ENCODE measurements at places on chromosomes 1 and 21.

DNA sequence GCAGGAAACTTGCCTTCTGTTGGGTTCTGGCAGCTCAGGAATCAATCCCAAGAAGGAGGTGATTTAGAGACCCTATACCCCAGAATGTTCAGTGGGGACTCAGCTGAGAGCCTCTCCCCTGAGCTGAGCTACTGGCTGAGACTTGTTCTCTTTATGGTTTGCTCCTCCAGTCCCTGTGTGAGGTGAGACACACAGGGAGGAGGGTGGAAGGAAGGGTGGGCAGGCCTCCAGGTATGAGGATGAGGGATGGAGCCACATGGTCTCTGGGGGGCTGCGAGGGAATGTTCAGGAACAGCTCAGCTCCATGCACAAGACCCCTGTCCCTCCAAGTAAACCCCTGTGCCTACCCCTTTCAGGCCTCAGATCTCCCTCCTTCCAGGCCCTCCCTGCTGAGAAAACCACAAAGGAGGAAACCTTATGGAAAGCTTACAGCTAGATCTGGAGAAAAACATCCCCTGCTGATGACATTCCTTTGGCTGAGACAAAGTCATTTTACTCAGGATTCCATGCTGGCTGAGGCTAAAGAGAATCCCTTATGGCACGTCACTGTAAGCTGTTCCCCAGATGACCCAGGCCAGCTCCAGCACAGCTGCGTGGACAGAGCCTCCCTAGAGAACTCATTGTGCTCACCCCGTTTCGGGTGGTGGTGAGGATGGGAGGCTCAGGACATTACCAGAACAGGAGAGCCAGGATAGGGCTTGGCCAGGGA is 91.5 kb upstream of the IPO9 start:
- DNase-seq = peak; percentile 75

DNA sequence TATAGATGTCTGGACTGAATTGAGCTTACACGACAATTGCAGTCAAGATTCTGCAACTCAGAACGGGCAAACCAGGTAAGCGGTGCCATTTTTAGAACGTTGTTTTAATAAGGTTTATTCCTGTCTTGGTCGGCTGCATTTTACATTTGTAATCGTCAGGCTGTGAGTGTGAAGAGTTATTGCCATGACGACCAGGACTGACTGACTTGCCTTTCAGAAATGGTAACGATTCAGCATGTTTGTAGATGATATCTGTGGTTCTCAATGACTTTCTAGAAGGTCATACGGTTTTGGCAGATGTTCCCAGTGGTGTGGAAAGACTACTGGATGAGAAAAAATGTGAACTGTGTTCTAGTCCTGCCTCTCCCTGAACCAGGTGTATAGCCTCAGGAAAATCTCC is 271.3 kb upstream of the B3GALT2 start:
- no peak for DNase-seq

GRCh38 chr1:56257726-56258125 is 321.6 kb downstream of the PLPP3 start:
- no peak for DNase-seq

DNA sequence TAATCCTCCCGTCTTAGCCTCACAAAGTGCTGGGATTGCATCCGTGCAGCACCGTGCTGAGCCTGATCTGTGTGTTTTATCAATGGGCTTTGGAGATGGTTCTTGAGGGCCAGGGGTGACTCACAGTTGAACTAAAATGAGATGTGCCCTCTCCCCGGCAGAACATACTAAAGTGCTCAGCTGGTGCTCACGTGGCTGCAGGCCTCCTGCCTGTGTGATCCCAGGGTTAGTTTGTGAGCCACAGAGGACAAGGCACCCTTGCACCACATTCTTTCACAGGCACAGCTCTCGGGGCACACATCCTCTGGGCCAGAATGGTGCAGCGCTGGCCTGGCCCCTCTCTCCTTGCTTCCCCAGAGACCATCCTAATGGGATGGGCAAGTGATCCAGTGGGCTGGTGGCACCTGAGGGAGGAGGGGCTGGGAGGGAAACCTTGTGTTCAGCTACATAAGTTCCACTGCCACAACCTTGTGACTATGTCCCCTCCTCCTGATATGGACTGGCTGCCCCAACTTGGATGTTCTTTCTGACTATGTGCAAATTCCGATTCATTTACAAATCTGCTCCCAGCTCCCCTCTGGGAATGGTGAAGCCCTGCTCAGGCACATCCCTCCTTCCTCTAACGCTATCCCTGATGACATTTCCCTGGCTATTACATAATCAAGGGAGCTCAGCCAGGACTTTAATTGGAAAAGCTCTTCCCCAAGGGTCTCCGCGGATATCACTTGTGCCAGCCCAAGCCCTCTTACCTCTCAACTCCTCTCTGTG is 197.0 kb upstream of the EDN2 start:
- no peak for DNase-seq

DNA sequence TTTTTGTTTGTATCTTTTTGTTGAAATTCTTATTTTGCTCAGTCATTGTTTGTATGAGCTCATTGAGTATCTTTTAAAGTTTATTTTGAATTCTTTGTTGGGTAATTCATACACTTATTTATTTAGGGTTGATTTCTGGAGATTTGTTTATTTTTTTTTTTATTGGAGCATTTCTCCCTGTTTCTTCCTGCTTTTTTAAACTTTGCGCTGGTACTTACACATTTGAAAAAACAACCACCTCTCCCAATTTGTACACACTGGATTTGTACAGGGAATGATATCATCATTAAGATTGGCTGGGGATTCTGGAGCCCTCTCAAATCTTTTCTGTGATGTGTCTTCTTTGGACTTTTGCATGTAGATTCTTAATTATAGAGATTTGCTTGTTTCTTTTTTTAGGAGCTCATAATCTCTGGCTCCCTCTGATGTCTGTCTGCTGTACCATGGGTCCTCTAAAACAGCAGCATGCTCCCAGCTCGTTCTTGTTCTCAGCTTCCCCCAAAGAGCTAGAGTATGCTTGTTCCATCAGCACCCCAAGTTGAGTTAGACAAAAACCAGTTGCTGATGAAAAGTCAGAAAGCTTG is 310.7 kb downstream of the DUSP10 start:
- no peak for DNase-seq

DNA sequence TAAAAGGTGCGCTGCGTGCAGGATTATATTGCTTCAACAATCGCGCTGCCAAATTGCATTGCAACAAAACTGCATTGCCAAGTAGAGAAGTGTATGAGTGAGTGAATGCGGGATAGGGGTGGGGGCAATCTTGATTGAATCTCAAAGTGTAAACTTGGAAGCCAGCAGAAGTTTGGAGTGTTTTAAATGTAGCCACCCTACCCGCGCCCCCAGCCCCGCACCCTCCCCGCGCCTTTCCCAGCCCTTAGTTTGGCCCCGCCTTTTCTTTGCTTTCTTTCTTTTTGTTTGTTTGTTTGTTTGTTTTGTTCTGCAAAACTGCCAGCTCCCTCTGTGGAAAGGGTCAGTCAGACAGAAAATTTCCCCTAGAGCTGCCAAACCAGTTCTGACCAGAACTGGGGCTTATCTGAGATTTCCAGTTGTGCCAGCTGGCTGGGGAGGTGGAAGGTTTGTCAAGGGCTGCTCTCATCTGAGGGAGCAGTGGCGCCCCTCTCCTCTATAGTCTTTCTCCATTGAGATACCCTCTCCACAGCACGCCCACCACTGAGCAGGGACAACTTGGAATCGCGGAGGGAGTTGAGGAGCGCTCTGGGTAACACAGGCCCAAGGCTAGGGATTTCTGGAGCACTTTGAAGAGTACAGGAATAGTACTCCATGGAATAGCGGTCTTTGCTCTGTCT is 666 bp upstream of the BEND5 start:
- DNase-seq = peak; percentile 31

GRCh38 chr1:37513795-37514349 is 694 bp downstream of the MEAF6 start:
- peak; percentile 85 for DNase-seq

DNA sequence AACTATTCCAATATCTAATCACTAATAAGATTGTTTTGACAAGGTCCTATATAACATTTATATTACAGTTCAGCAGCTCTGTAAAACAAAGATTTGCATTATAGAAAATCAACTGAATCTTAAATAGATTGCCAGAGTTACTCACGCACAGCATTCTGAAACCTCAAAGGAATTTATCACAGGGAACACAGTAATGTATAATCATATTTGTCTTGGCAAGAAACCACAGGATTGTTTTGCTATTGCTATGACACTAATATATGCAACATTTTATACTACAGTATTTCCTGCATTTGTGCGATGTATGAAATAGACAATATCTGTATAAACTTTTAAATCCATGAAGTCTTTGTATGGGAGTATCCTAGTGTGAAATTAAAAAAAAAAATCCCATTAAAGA is 101.4 kb downstream of the PLPPR5 start:
- peak; percentile 46 for DNase-seq

GRCh38 chr1:226572325-226572726 is 23.8 kb downstream of the STUM start:
- peak; percentile 52 for DNase-seq

GRCh38 chr1:202565890-202566602 is 144.2 kb downstream of the SYT2 start:
- DNase-seq = no peak

GRCh38 chr1:221157026-221157761 is 278.0 kb downstream of the HLX start:
- no peak for DNase-seq

DNA sequence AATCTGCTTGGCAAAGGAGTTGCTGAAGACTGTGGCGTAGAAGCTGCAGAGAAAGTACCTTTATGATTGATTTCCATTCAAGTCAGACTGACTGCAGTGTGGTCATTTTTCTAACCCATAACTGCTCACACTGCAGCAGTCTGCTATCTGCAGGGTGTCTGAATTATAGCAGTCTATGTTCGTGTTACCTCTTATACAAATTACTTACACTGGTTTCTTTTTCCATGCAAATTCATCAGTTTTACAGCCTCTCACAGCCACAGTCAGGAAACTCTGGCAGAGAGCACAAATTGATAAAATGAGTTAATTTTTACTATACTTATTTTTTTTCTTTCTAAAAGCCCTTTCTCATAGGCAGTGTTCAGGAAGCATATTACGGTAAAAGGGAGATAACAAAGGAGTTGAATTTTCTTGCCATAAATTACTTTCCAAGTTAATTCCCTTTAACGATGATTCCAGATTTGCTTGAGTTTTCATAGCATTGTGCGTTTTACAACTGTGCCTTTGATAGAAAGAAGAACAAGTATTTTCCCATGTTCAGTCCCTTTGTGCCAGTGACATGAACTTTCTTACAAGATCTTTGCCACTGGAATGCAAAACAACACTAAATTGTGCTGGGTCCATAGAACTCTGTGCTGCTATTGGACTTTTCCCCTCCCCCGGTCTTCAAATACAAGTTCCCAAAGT is 261.5 kb downstream of the NFIA start:
- peak; percentile 24 for DNase-seq

GRCh38 chr21:42655796-42656770 is 2.7 kb downstream of the PDE9A start:
- DNase-seq = peak; percentile 77

DNA sequence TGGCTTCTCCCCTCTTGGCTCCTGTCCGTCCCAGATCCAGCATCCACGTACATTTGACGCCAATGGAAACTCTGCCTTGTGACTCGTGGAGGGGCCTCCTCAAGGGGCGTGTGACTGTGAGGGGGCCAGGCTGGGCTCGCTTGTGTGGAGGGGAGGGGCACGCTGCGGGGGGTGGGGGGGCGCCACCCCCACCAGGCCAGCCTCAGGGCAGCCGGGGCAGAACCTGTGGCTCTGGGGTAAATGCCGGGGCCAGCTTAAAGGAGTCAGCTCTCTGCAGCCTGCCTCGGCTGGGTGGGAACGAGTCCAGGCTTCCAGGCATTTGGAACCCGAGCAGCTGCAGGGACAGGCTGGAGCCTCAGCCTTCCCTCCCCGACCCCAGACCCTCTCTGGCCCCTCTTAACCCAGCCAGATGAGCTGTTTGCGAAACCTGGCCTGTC is 94.1 kb downstream of the SIK1 start:
- DNase-seq = peak; percentile 73

- DNase-seq = no peak
Observed at GRCh38 chr1:7335224-7335879, 435.7 kb upstream of the VAMP3 start.

- peak; percentile 7 for DNase-seq
Observed at GRCh38 chr1:29539971-29540370, 303.6 kb downstream of the PTPRU start.

DNA sequence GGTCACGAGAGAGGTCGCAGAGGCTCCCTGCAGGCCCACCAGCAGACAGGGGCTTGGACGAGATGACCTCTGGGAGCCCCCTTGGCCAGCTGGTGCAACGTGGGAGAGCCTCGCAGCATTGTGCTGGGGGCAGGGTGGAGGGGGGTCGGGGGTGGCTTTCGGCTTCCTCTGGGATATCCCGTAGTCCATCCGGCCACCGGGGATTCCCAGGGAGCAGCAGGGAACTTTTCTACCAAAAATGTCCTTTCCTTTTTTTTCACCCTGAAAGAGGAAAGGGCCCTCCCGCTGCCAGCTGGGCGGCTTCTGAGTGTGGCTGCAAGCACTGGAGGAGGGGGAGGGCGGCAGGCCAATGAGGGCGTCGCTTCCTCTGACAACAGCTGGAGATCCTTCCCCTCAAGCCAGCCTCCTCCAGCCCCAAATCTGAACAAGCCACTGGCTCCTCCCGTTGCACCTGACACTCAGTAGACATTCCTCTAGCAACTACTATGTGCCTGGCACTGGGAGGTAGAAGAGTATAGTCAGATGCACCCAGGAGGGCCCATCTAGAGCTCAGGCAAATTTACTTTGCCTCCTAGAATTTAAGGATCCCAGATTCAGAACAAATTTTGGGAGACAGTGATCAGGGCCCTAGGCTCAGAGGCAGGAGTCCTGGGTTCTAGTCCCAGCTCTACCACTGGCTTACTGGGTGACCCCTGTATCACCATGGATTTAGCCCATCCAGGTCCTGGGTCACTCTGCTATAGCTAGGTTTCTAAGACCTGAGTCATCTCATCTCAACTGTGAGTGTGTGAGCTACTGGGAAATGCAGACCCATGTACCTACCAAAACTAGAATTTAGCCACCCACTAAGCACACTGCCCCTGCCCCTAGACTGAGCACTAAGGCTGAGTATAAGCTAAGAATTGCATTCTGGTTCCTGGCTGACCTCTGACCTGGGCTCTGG is 2.7 kb downstream of the MOB3C start:
- peak; percentile 75 for DNase-seq

DNA sequence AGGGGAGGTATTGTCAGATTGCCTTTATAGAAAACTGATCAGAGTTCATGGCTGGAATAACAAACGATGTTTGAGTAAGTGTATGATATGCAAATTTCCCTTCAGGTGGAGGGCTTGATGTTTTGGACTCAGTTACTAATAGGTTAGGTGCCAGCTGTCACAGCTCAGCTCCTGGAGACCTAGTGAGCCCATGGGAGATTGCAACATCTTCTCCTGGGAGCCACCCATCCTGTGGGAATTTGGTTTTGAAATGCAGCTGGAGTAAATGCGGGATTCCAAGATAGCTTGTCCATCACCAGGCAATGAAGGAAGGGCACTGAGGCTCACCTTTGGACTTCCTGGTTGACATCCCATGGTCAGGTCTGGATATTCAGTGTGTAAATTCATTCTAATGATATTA is 211.4 kb upstream of the NRIP1 start:
- no peak for DNase-seq

- peak; percentile 64 for DNase-seq
Observed at GRCh38 chr21:26715878-26716506, 129.2 kb downstream of the ADAMTS1 start.
